ENCODE measurements at places on chromosomes 6 and 20.

DNA sequence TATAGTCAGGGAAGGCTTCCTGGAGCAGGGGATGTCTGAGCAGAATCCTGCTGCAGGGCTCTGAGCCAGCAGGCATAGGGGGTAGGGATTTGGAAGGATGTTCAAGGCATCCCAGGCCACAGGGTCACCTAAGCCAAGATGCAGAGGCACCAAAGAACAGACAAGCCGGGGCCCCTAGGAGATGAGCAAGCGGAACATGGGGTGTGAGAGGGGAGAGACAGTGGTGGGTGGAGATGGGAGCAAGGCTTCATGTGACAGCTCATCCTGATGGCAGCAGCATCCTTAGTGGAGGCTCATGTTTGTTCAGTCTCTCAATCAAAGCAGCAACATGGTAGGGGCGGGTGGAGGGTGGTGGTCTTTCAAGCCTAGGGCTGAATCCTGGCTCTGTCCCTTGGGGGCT is 29.8 kb upstream of the TCP11 start:
- DNase-seq = no peak

DNA sequence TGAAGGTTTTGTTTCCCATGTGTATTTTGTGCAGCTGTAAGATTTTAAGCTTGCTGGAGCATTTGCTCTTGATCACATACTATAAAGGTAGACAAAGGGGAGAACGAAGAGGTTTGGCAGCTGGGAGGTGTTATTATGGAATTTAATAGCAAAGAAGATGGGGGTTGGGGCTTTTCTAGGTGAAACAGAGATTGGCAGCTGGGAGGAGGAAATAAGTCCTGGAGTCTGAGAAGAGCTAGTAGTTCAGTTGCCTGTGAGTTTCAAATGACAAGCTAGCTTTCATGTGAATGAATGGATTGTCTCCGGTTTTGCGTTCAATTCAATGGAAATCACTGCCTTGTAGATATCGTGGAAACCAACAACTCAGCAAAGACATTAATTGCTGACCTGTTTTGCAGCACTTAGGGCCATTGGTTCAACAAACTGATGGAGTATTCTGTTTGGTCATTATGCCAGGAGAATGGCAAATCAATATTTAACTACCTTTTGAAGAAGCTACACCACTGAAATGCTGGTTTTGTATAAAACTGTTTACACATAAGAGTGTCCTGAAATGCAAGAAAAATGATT is 38.1 kb upstream of the FLRT3 start:
- DNase-seq = no peak

GRCh38 chr6:22082218-22082617 is 214.6 kb downstream of the PRL start:
- DNase-seq = no peak

GRCh38 chr20:35947489-35947888 is 6.8 kb downstream of the SCAND1 start:
- no peak for DNase-seq

DNA sequence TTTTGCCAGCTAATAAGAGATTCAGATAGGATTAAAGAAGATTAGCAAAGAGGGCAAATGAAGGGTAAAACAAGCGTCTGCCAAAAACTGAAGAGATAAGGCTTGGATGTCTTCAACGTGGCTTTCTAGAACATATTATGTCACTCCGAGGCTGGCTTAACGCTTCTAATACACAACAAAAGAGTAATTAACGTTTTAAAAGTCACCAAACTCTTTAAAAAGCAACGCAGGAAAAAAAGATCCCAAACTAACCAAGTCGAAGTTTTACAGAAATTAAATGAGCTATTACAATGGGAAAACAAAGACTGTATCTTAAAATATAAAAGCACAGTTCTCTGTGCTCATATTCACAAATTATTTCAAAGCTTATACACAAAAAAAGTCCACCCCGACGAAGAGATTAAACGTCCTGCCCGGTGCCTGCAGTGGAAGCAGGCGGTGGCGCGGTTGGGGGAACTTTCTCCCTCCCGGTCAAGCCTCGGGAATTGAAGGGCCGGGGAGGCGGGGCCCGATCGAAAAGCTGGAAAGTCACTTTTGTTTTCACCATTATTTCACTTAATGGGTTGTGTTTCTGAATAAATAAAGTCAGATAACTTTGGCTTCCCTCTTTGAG is 1.2 kb downstream of the MAK start:
- DNase-seq = peak; percentile 21

DNA sequence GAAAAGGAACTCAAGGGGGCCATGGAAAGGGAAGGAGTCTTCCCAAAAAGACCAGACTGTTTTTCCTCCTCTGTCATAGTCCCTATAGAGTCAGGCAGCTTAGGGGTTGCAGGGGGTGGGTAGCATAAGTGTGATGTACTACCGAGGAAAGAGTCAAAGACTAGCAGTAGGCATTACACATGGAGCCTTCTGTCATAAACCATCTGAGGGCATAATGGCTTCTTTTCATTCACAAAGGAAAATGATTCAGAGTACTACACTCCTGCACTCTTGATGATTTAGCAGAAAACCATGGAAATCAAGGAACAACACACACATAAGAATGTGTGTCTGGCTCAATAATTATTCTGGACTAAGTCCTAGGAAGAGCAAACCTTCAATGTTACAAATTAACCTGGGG is 14.9 kb downstream of the PLN start:
- no peak for DNase-seq

GRCh38 chr6:52106994-52107393 is 19.6 kb upstream of the PKHD1 start:
- DNase-seq = no peak

- DNase-seq = peak; percentile 71
These were observed 19.1 kb downstream of the VSTM2L start for GRCh38 chr20:37922016-37922415.

DNA sequence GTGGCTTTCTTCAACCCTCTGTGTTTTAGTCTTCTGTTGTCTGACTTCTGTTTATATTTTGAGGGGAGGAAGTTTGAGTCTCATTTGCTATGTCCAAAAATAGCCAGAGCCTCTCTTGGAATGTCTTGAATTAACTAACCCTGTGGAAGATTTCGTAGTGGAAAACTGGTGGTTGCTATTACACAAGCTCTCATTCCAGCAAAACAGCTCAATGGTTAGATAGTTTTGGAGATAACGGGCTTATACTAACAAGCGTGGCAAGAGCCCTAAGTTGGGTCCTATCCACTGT is 1.6 kb downstream of the CCN2 start:
- DNase-seq = no peak

GRCh38 chr6:160978141-160978901 is 13.2 kb upstream of the MAP3K4 start:
- DNase-seq = no peak

- no peak for DNase-seq
These were observed 53.8 kb downstream of the ADAT2 start for GRCh38 chr6:143396497-143397226.

DNA sequence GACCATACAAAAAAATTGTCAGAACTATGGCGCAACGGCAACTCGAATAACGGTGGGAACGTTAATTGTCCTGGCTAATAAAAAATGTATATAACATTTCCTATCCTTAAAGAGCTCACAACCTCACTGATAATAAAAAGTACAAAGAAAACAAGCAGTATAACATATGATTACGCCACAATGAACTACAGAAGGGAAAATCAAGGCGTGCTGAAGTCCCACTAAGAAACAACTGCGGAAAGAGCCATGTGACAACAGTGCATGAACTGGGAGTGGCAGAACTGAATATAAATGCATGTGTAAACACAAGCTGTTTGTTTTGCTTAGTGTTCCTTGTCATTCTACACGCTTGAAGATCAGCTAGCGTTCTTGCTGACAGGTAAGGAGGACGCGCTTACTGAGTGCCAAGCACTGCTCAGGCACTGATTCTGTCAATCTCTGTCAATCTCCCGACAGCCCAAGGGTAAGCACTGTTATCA is 466 bp upstream of the PSMB1 start:
- peak; percentile 47 for DNase-seq

GRCh38 chr6:170344631-170345576 is 38.3 kb downstream of the FAM120B start:
- no peak for DNase-seq

DNA sequence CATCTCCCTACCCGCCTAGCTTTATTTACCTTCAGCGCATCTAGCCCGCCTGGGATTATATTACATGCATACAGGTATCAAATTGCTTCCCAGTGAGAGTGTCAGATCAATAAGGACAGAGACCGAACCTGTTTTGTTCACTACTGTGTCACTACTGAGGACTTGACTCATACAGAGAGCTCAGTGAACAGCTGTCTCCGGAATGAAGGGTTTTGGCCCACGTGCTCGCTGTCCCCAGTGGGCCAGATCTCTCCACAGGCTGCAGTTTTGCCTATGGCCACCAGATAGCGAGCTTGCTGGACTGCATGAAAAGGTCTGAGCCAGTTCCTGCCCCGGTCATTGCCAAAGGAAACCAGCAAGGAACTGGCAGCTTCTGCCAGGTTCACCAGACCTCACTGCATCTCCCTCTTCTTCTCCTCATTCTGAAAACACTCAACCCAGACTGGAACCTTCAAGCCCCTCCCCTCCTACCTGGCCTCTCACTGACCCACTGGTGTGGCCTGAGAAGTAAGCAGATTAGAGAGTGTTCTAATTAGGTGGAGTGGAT is 150.8 kb downstream of the ZMYND8 start:
- peak; percentile 67 for DNase-seq

DNA sequence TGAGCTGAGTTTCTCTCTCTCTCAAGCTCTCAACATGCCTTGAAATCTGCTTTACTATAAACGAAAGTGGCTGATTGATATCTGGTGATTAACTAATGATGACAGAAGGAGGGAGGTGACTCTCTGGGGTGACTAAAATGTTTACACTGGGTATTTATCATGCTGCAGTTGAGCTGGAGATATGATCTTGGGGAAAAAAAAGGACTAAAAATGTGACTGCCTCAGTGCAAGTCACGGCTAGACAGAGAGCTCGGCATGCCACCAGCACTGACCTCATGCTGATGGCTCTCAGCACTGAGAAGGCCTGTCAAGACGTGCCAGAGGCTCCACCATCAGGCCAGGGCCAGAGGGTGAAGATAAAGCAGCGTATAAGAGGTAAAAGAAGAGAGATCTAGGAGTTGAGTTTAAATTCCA is 103.1 kb upstream of the SPACA1 start:
- DNase-seq = peak; percentile 21

GRCh38 chr6:151772446-151772845 is 35.0 kb upstream of the ESR1 start:
- no peak for DNase-seq

DNA sequence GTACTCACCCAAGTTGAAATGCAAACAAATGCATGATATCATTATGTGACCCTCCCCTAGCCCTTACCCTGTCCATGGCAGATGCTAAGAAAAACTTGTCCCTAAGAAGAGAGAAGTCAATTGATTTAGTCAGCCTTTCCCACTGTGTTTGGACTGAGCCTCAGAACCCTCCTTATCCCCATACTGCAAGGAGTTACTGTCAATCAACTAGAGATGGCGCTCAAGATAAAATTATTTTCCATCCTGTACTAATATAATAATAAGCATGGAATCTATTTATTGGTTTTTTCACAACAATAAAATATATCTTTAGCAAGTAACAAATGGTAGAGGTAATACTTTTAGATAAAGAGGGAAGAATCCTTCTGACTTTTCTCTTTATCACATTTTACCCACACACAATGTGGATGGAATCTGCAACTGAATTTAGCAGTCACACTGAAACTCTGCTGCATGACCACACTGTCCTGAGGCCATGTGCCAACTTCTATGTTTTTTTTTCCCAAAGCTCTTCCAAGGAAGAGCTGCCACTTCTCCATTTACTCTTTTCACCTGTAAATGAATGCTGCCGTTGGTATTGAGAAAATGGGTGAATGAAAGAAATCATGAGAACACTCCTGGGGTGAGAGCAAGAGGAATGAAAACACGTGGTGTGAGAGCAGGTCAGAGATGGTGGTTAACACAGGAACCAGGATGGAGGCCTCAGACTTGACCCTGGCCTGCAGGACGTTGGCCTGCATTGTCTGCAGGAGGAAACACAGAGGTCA is 10.5 kb downstream of the NT5E start:
- DNase-seq = no peak

- DNase-seq = no peak
These were observed 338.9 kb downstream of the ESR1 start for GRCh38 chr6:152146385-152146784.

- no peak for DNase-seq
These were observed 31.9 kb downstream of the WDR27 start for GRCh38 chr6:169669889-169670288.

DNA sequence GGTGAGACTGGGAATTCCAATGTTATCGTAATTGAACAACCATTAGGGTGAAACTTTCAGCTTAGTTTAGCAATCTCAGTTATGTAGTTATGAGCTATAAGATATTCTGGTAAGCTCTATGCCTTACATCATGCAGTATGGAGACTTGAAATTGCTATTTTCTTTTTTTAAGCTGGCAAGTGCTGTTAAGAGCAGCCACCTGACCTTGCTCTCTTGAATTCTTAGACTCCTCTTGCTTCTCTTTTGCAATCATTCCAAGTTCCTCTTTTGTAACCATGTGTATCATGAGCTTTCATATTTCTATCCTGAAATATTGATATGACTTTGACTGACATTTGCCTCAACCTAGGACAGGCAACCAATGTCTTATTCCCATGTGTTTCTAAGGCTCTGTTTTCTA is 446.3 kb upstream of the SLC35B3 start:
- DNase-seq = no peak

DNA sequence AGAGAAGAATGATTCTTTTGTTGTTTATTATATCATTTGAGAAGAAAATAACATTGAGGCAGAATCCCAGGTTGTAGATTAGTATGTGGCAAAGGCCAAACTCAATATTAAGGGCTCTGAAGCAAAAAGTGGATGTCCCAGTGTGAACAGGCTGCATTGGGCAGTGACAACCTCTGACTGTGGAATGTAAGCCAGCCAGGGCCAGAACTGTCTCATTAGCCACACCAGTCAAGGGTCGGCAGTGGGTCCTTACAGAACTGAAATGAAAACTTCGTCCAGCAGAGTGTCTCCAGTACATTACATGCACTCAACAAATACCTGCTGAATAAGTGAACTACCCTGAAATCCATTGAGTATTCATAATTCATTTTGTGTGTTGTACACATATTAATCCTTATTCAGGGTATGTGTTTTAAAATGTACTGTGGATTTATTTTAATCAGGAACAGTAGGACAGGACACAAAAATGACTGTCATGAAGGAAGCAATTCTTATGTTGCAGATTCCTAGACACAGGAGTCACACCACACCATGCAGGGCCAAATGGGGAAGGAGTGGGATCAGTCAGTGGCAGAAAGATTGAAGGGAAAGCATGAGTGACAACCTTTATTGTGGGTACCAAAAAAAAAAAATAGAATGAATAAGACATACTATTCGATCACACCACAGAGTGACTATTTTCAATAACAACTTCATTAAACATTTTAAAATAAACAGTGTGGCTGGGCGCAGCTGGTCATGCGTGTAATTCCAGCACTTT is 64.9 kb upstream of the UTRN start:
- no peak for DNase-seq

GRCh38 chr20:25281541-25281991 is 33.7 kb downstream of the PYGB start:
- no peak for DNase-seq

- DNase-seq = no peak
These were observed 4.4 kb downstream of the ZKSCAN3 start for GRCh38 chr6:28353981-28354676.

Measured in GM13976 (cell line).